NCI-H187 treated with DMSO at 0.1 percent for 48 hours (cell line): ENCODE measurements at places on chromosomes 5 and 9.

DNA sequence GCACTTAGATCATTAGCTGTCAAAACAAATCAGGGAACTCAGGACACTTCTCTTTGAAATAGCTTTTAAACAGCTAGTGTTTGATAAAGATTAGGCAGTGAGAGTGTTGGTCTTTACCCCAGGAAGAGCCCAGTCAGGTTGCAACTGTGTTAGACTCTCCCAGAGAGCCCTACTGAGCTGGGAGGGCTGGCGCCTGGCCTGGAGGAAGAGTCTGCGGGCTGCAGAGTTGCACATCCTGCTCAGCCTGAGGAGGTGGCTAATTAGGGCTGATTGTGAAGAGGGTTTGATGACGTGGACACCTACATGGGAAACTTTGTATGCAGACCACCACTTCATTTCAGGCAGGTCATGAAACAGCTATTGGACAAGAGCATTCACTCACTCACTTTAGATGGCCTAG is 112.0 kb downstream of the TMEM174 start:
- DNase-seq = no peak

- no peak for DNase-seq
Observed at GRCh38 chr9:71675105-71675856, 93.0 kb downstream of the CEMIP2 start.

GRCh38 chr9:87675906-87676515 is 49.9 kb upstream of the CTSL start:
- no peak for DNase-seq

- no peak for DNase-seq
Observed at GRCh38 chr5:123098767-123099513, 9.9 kb downstream of the PRDM6 start.

DNA sequence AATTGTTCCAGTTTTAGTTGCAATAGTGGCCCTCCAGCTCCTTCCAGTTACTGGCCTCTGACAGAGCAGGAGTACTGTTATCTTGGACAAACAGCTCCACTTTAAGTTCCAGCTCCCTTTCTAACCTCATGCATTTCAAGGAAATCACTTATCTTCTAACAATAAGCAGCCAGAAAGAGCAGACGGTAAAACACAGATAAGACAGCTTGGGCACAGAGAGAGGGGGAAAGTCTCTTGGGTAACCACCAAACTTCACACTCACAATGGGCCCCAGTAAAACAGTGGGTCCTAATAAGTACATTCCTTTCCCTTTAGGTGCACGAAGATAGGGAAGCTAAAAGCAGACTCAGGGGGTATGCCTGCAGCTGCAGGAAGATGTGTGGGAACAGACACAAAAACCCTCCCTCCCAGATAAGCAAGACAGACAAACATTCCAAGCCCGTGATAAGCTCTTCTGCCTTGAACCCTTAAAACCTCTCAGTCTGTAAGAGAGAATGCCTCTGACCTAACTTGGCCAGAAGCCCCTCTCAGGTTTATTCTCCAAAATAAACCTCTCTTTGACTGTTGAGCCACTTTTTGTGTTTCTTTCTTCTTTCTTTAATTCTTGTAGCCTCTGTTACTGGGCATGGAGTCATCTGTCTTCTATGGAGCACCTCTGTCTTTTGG is 30.8 kb downstream of the OR1J1 start:
- DNase-seq = no peak

- DNase-seq = no peak
Observed at GRCh38 chr9:95157481-95158151, 159.9 kb downstream of the FANCC start.

- no peak for DNase-seq
Observed at GRCh38 chr9:124480621-124480981, 26.6 kb downstream of the NR5A1 start.

DNA sequence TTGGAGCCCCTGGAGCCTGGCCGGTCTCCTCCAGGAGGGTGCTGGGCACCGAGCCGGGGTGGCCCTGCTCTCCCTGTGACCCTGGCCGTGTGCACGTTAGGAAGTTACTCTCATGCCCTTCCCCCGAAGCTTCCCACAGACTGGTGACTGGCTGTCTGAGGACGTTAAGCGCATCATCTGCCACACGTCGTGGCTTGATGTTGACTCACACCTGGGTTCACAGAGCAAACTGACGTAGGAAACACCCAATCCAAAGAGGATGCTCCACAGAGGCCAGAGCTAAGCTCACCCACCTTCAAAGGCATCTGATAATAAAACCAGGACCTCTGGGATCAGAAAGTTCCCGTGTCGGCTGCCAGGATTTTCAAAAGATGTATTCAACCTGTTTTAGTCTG is 152.9 kb upstream of the PHYKPL start:
- DNase-seq = no peak

DNA sequence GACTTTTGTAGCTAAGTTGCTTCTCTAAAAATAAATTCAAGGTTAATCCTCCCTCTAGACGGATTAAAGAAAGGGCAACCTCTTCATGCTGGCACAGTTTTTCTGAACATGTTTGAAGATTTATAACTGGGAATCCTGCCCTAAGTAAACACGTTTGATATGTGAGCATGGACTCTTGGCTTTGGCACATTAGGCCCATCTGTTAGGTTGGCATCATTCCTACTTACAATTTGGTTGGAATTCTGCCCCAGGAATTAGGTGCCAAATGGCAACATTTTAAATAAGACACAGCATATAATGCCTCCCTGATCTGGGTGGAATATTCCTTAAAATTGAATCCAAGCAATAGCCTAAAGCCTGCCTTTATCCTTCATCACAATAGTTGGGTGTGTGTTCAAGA is 372.3 kb upstream of the CDH18 start:
- no peak for DNase-seq

DNA sequence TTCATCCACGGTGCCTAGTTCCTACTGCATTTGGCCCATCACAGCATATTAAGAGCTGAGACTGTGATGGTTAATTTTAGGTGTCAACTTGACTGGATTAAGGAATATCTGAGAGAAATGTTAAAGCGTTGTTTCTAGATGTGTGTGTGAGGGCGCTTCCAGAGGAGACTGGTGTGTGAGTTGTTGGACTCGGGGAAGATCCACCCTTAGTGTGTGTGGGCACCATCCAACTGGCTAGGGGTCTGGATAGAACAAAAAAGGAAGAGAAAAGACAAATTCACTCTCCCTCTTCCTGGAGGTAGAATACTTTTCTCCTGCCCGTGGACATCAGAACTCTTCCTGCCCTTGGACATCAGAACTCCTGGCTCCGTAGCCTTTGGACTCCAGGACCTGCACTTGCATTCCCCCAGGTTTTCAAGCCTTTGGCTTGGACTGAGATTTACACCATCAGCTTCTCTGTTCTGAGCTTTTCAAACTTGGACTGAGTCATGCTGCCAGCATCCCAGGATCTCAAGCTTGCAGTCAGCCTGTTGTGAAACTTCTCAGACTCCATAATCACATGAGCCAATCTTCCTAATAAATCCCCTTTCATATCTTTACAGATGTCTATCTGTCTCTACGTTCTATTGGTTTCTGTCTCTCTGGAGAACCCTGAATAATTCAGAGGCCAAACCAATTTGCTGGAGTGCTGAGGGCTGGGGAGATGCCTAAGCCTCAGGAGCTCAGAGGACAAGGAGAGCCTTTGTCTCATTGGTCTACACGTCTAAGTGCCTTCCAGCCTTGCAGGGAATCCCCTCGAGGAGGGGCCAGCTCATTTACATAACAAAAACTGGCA is 164.5 kb downstream of the DCP2 start:
- DNase-seq = no peak

DNA sequence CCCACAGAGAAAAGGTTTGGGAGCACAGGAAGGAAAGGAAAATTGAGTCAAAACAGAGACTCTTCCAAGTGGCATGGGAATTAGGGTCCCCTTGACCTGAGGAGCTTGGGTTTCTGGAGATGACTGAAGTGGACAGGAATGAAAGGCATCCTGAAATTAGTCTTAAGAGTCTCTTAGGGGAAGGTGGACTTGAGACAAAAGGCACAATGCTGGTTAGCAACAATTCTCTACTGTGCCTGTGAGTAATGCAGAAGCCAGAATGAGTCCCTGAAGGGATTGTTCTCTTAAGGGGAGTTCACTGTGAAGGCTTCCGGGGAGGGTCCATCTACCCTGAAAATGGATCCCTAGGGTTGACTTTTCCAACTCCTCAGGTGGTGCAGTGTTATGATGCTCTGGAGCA is 58.4 kb upstream of the FOXE1 start:
- no peak for DNase-seq
